ENCODE measurements at places on chromosomes 7 and 10.

DNA sequence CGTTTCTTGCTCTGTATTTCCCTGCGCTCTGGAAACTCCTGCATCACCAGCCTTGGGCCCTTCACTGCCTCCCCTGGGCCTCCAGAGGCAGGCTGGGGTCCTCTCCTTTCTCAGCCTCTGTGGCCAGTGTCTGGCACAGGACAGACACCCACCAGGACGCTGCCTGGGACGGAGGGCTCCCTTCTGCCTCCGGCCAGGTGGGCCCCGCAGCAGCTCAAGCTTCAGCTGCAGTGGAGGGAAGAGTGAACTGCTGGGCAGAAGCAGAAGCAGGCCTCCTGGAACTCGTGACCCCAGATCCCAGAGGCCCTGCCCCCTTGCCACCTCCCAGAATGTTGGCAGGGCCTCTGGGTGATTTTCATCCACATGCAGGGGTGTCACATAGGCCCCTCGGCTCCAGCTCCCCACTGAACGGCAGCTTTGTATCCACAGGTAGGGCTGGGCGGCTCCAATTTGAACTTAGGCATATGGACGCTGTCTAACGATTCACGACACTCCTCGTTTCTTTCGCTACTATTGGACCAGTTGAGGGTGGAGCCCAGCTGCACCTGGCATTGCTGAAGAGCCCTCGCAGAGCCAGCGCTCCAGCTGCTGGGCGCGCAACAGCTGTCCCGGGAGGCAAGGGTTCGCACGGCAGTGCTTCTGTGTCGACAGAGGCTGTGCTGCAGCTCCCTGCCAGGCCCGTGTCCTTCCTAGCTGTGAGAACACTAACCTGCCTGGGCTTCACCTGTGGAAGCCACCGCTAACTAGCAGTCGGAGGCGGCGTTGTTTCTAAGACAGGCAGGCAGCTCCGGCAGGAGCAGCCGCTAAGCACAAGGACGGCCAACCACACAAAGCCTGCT, 18.4 kb upstream of the GPR146 start:
- DNase-seq, result no peak

- DNase-seq, result no peak
Observed at GRCh38 chr10:16562891-16563290, 41.2 kb upstream of the C1QL3 start.

DNA sequence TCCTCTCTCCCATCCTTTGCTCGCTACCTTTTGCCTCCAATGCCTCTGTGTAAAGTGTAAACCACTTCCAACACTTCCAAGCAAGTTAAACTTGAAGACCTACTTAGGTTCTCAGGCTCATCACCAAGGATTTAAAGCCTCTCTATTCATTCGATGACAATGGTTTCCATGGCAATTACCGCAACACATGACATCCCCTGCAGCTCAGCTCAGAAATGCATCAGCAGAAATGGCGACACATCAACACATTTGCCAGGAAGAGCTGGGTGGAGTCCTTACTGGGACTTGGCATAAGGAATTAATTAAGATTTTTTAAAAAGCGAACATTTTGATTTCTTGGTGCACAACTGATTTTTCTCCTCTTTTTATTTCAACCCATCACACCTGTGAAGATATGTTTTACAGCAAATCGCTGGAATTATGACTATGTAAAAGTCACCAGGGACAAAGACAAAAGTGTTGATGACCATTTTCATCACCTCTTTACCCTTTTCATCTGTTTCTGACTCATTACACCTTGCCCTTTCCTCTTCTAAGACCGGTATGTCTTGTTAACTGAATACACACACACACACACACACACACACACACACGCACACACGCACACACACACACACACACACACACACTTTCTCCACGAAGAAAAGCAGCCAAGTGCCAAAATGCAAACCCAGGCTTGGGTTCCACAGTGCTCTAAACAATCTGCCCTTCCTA, 453.4 kb upstream of the CELF2 start:
- DNase-seq, result no peak

DNA sequence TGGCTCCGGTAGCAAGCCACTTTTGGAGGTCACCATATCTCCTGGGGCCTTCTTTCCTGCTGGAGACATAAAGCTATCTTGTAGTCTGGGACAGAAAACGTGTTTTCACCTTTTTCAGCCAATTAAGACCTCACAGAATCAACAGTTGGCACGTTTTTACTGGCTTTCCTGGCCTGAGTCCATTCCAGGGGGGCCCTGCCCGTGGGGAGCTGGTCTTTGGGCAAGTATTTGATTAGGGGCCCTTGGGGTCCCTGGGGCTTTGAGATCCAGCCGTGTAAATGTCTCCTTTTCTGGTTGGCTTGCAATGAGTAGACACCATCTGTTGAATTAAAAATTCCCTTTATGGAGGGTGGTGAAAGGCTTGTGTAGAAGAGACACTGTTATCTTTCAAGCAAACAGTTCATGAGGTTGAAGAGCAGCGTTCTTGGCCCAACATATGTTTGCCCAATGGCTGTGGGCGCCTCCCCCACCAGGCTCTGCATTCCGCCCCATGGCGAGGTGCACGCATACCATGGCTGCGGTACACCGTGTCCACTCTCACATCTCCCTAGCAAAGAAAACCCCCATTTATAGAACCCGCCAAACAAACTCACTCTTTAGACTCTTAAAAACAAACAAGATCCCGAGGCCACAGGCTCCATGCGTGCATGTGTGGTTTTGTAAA, 593.2 kb downstream of the LRMDA start:
- DNase-seq, result no peak

- no peak for DNase-seq
Observed at GRCh38 chr10:14623931-14624330, 150.8 kb downstream of the FAM107B start.

GRCh38 chr7:5462216-5462615, 38.6 kb upstream of the TNRC18 start:
- DNase-seq, result no peak

DNA sequence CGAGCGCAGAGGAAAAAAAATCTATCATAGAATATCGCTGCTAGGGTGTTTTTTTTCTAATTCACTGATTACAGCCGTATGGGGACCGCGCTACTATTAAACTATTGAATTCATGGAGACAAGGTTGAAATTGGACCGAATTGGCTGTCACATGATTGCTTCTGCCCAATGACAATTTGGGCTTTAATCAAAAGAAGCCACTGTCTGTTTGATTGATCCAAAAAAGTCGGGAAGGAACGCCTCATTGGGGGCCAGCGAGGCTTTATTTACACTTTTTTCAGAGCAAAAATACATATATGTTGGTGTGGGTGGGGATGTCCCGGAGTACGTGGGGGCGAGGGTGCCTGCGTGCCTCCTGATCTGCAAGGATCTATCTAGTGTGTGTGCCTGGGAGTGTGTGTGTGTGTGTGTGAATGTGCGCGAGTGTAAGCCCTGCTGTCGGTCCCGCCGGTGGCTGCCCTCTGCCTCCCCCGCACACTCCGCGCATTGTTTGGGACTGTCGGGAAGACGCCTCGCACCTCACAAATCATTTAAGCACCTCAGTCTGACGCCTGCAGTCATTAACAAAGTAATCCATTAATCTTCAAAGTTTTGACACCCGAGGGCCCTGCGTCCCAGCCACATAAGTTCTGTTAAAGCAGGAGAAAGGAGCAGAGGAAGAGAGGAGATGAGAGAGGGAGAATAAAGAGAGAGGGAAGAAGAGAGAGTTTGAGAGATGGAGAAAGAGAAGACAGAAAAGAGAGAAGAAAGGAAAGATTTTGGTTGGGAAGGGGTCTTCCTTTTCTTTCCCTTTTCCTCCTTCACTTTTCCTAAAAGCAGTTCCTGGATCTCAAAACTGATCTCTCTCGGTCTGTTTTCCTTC, at the start of gene HOXA2:
HOXA2 (minus strand) TSS at position 103 of the 862 bp plus-strand sequence. CDS start 183 bp downstream, outside the sequence.
- DNase-seq, result no peak

GRCh38 chr10:103966671-103967447, at the start of gene SLK:
Gene SLK (plus strand): TSS chr10:103967140. CDS start chr10:103967746, 606 bp downstream.
- peak; percentile 94 for DNase-seq

DNA sequence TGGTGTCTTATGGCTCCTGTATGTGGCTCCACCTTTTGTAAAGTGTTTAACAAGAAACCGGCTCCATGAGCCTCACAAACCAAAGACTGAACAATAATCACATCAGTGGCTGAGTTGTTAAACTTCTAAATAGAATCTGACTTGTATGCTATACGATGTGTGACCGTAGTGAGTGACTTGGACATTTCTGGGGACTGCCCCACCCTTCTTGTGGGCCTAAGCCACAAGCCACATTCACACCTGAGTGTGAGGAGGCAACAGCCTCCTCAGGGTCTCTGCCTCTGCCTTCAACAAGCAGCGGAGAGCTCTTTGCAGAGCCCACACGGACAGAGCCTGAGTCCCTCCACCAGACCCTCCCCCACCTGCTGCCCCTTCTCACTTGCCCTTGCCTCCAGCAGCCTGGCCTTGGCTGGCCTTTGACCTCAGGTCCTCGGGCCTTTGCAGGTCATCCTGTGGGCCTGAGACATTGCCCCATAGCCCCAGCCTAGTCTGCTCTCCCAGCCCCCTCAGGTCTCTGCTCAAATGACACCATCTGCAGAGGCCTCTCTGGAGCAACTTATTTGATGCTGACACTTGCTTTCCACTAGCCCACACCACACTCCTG, 156.8 kb upstream of the TNS3 start:
- no peak for DNase-seq

- DNase-seq, result no peak
Observed at GRCh38 chr10:72459301-72459700, 104.6 kb upstream of the DNAJB12 start.

DNA sequence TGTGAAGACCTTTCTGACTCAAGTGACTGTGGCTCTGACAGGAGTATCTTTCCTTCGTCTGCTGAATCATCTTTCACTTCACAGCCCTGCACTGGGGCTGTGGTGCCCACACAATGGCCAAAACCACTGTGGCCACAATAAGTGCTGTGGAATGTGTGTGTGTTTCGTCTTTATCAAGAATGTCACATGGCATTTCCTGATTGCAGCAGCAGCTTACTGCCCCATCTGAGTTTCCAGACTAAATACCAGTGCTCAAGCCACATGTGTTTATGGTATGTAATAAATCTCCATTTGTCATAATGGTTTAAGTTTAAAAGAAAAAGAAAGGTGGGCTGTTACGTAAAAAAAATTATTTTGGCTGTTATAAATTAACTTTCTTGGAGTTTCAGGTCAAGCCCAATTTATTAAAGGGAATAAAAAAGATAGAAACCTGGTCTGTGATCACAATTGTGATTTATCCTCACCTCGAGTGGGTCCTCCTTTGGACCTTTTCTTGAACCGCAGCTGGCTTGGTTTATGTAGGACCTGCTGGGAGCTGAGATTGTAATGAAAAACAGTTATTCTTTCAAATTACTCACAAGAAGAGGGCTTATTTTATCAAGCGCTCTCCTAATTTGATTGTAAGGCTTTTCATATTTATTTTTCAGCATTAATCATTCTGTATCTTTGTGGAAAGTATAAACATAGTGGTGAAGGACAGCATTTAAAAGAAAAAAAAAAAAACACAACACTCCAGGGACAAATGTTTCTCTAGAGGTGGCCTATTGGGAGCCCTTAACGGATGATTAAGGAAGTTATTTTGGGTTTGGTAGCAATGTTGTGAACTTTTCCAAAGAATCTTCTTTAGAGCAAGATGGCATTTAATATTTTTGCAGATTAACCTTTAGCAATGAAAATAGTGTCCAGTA, 116.2 kb downstream of the LRMDA start:
- DNase-seq, result no peak

DNA sequence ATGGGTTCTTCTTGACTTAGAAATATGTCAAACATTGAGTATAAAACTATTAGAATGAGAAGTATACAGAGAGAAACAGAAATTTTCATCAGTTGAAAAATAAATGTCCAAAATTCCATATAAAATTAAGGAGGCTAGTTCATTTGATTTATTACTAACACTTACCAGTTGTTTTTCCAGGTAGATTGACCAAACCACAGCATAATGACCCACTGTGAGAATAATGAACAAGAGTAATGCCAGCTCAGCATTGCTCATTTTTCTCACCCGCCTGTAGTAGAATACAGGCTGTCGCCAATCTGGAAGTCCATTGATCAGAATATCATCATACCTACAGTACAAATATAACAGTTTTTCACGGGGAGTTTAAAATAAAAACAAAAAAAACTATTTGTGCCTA, 82.9 kb downstream of the DNAJC1 start:
- no peak for DNase-seq

GRCh38 chr10:29723726-29724125, 89.0 kb upstream of the SVIL start:
- DNase-seq, result no peak

DNA sequence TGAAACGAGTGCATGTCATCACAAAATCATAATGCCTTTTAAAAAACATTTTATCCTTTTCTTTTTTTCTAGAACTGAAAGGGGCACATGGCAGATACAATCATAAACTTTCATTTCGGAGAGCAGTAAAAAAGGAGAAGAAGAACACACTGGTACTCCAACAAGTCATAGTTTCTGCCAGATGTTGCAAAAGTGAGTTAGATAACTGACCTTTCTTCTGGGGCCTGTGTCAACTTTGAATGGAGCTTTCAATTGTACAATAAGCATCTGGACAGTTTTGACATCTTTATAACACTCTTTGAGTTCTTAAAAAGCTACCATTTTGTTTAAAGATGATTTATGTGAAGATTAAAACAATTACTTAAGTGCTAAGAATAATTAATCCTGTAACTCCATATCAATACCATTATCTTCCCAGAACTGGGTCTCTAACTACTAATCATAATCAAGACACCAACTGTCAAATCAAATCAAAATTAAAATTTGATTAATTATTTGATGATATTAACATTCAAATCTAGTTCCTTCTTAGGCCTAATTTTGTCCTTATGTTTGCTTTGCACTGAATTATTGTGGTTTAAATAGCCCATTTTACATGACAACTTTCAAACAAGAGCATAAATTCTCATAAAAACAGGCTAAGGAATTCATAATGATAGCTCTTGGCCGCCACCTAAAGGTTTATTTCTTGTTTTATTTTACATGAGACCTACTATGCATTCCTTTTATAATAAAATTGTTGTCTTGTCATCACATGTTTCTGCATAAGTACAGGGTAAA, 19.5 kb upstream of the ITGB8 start:
- no peak for DNase-seq

GRCh38 chr10:1119027-1119426, 62.8 kb downstream of the WDR37 start:
- no peak for DNase-seq

DNA sequence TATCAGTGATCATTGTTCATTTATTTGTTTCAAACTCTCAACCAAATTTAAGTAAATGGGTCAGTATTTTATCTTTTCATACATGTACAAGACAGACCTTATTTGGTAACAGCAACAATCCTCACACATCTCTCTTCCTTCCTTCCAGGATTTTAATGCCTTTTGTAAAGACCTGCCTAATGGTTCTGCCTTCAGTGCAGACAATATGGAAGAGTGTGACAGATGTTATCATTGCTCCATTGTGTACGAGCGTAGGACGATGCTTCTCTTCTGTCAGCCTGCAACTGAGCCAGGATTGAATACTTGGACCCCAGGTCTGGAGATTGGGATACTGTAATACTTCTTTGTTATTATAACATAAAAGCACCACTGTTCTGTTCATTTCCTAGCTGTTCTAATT, 6.3 kb downstream of the CAV2 start:
- DNase-seq, result no peak

- no peak for DNase-seq
Observed at GRCh38 chr7:134420424-134421125, 38.3 kb downstream of the AKR1B1 start.

GRCh38 chr7:68840991-68841390, 757.3 kb upstream of the AUTS2 start:
- DNase-seq, result no peak
